ENCODE measurements at places on chromosomes 6 and 20.

DNA sequence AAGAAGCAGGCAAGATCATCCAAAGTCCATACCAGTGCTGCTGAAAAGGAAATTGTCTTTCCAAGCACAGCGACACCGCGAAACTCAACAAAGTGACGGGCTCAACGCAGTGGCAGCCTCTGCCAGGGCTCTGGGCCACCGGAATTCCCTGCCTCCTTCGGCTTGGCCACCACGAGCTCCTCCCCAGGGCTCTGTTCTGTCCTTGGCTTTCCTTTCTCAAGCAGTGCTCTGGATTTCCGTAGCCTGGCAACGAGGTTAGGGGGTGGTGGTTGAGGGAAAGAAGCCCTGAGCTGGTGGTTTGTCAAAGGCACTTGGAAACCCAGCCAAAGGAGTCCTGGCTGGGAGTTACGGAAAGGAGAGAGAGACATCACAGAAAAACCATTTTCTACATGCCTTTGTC lies 31.2 kb downstream of the PRR18 start:
- peak; percentile 7 for DNase-seq

DNA sequence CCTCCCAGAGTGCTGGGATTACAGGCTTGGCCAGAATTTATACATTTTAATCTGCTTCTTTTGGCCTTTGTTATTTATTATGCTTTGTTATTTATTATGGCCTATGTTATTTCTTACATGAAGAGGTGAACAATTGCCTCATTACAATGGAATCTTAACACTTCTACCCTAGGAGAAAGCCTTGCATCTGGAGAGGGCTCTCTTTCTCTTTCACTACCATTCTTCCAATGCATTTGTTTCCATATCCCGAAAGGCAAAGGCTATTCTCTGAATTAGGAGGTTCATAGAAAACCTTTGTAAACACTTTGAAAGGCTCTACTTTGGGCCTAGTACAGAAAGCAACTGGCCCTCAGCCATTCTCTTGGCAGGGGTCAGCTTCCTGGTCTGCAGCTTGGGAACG lies 19.9 kb upstream of the DEK start:
- no peak for DNase-seq

DNA sequence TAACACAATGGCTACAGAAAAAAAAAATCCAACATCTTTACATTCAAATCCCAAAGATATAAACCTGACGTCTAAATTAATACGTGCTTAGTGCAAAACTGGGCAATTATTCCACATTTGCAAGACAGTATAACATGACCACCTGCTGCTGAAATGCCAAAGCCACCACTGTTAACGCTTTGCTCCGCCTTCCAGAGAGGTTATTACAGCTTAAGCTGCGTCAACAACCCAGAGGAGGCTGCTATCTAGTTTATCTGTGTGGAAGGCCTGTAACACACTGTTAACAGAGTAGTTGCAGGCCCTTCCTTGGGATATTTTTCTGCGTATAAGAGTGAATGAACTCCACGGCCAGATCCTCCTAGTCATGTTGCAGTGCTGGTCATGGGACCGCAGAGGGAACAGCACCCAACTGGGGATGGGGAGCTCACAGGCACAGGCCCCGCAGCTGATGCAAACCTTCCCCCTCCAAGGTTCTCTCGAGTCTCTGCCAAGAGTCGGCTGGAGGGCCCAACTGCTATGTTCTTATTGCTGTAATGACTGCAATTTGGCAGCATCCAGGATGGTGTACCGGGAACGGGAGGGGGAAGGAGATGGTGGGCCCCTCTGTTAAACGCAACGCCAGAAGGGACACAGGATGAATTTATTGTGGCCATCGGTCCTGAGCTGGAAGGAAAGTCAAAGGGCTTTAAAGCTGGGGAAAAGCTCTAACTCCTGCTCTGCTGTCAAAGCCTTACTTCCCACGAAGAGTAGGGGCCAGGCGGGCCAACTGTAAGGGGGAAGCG lies 993 bp upstream of the NCOA7 start:
- DNase-seq: peak; percentile 57

- DNase-seq: peak; percentile 63
Observed at GRCh38 chr6:32882879-32883250, 28.9 kb downstream of the PSMB9 start.

DNA sequence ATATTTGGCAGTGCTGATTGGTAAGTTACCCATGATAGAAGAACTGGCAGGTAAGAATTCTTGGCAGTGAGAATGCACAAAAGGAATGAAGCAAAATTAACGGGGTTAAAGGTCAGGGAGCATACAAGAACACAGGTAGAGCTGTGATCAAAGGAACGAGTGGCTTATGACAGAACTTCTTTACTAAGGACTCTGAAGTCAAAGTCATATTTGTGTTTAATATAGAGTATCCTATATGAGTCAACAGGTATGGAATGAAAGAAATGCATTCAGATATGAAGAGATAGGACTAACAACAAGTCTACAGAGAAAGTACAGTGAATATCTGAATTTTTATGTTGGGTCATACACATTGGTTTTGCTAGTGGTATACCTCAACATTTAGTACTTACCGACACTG lies 209.0 kb upstream of the CITED2 start:
- DNase-seq: peak; percentile 59

Data from fibroblast of upper back skin (primary cell).